ENCODE measurements at places on chromosomes 11 and 22.
A peak's percentile ranks its signal among the peaks of the same experiment; 100 is the strongest.

- DNase-seq: peak; percentile 98
Observed at GRCh38 chr11:35214792-35215193, 75.8 kb downstream of the CD44 start.

GRCh38 chr11:16763746-16764145, 25.3 kb downstream of the C11orf58 start:
- DNase-seq: no peak

DNA sequence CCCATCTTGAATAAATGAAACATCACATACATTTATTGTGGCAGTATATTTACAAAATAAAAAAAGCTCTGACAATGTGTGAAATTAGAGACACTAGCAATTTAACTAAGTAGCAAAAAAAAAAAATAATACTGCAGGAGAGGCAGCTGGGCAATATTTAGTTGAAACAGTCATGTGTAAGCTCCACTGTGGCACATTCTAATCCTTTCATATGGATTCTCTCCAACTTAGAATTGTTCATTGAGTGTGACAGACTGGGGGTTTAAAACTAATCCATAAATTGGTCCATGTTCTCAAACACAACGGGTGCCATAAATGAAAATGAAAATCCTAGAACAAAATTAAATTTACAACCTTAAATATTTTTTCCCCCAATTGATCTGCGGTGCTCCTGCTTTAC, 302.1 kb downstream of the CADM1 start:
- DNase-seq: no peak

- DNase-seq: no peak
Observed at GRCh38 chr11:70290361-70291065, 20.0 kb downstream of the PPFIA1 start.

DNA sequence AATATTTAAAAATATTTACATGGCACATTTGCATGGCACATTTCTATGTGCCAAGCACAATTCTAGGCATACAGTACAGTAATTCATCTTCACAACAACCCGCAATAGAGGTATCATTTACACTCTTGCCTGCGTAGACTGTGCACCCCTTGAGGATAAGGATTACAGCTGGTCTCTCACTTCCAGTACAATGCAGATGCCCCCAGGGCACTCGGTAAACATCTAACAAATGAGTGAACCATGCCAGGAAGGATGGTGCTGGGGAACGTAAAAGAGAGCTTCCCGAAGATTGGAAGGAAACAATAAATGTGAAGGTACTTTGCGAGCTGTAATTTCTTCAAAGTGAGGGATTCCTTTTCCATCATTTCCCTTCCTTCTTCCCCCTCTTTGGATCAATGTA, 1.3 kb downstream of the PRPF19 start:
- DNase-seq: peak; percentile 44

DNA sequence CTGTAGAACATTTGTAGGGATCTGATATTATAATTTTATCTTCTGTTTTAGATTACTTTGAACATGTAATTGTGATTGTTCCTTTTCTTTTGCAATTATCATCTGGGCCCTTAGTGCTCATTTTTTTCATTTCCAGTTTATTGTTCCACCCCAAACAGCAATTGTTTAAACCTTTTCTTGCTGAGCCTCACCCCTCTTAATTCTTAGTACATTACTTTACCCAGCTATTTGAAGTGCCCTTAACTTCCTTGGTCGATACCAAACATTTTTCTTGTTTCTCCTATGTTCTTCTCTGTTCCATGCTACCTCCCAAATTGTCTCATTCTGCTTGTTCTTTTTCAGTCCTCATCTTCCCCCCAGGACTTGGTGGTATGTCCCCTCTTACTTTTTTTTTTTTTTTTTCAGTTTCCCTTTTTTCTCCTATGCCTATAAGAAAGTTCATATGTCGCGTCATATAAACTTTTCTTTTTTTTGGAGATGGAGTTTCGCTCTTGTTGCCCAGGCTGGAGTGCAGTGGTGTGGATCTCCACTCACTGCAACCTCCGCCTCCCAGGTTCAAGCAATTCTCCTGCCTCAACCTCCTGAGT, 3.5 kb downstream of the CUL5 start:
- DNase-seq: no peak

GRCh38 chr11:66636411-66636810, 2.1 kb upstream of the RBM4 start:
- DNase-seq: no peak

DNA sequence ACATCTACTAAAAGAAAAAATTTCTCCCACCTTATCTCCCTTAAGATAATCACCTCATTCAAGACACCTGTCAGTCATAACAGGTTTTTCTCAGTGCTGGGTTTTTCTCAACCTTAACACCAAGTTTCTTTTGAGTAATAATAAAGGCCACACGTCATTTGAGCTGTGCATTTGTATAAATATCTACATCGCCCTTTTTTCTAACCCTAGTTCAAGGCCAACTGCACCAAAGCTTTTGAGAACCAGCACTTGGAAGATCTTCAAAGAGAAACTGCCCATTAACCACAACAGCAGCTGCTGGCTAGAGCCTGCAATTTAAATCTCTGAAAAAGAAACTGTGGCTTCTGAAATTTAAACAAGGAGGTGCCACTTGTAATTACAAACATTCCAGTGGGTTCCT, 6.9 kb downstream of the CADM1 start:
- no peak for DNase-seq

DNA sequence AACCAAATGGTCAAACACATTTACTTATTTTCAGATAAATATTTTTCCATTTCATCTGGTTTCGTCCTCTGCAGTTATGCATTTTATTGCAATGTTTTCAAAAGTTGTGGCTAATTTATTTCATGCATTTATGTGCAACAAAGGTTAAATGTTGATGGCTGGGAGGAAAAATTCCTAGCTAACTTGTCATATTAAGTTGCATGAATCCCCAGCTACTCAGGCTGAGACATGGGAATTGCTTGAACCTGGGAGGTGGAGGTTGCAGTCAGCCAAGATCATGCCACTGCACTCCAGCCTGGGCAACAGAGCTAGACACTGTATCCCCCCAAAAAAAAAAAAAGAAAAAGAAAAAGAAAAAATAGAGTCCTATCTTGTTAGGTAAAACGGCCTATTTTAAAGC, 1862.4 kb upstream of the RAG2 start:
- peak; percentile 79 for DNase-seq

GRCh38 chr11:123104697-123105096, 42.8 kb upstream of the HSPA8 start:
- DNase-seq: no peak

DNA sequence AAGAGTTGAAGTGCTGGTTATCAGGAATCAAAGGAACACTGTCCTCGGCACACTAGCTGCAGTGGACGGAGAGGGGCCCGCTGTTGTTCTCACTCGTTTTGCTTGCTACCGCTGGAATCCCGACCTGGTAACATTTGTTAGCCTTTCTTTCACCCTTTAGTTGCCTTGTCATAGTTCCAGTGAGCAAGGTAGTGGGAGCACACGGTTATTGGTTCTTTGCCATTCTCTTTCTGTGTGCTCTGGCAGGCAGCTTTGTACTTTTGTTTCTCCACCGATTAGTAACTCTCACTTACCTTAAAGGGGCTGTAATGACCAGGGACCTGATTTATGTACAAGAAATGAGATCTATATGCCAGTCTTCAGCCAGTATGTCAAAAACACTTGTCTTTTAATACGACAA, 1.8 kb downstream of the DEPDC7 start:
- DNase-seq: no peak

- DNase-seq: no peak
Observed at GRCh38 chr11:8250434-8250833, 13.2 kb downstream of the LMO1 start.

DNA sequence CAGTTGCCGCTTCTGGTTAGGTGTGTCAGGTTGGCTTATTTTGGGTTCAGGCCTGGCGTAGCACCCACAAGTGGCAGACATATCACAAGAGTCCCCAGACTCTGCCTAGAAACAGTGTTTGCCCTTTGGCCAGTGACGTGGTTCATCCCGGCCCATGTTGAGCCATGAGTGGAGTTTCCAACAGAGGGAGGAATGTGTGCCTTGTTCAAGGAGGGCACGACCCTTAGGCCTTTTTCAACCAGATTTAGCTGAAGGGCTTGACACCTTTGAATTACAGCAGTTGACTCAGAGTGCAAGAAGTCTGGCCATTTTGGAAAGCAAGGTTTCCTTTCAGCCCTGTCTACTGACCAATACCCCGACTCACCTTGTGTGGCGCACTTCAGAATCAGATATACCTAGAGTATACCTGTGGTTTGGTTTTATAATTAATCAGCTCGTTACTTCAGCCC, 15.1 kb upstream of the AIFM3 start:
- no peak for DNase-seq

GRCh38 chr22:44338177-44338810, 25.5 kb upstream of the SHISAL1 start:
- no peak for DNase-seq

GRCh38 chr11:62120431-62120830, 3.4 kb upstream of the INCENP start:
- DNase-seq: no peak

DNA sequence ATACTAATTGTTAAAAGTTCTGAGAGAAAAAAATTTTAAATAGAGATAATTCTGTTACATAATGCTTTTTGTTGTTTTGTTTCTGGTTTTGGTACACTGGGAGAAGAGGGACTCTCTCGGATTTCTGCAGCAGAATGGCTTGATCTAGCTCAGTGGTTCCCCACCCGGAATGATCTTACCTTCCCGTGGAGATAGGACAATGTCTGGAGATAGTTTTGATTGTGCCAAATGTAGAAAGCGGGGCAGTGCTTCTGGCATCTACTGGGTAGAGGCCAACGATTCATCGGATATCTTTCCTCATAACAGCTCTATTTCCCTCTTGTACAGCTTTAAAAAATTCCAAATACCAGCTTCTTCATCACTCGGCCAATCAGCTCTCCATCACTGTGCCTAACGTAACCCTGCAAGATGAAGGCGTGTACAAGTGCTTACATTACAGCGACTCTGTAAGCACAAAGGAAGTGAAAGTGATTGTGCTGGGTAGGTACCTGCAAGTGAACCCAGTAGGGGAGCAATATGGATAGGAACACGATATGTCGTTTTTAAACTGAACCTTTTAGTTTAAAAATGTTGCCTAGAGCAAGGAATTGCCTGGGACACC, 13.2 kb downstream of the CRTAM start:
- no peak for DNase-seq

DNA sequence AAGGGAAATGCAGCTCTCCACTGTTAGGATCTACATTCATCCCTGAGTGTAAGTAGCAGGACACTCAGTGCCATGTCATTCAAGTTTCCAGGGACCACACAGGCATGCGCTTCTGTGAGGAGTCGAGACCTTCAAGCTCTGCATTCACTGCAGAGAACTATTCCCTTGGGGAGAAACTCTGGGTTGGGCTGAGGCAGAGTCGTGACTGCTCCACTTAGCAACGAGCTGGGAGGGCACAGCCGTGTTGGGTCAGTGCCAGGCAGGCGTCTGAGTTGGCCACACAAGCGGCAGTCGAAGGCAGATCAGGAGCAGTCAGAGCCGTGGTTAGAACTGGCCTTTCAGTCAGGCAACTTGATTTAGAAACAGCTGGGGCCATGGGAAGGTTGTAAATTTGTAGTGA, 14.7 kb downstream of the MPEG1 start:
- DNase-seq: no peak

DNA sequence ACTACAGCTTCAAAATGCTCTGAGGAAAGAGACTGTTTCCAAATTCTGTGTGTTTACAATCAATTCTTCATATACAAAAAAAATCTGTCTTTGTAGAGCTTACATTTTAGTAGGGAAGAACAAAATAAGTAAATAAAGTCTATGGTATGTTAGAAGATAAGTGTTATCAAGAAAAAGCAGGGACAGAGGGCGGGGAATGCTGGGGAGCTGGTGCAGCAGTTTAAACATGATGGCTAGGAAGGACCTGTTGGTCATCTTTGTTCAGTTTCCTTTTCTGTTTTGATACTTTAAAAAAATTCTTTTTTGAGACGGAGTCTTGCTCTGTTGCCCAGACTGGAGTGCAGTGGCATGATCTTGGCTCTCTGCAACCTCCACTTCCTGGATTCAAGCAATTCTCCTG, 16.1 kb downstream of the TMEM25 start:
- no peak for DNase-seq

- no peak for DNase-seq
Observed at GRCh38 chr22:30004694-30005093, 75.6 kb upstream of the HORMAD2 start.

DNA sequence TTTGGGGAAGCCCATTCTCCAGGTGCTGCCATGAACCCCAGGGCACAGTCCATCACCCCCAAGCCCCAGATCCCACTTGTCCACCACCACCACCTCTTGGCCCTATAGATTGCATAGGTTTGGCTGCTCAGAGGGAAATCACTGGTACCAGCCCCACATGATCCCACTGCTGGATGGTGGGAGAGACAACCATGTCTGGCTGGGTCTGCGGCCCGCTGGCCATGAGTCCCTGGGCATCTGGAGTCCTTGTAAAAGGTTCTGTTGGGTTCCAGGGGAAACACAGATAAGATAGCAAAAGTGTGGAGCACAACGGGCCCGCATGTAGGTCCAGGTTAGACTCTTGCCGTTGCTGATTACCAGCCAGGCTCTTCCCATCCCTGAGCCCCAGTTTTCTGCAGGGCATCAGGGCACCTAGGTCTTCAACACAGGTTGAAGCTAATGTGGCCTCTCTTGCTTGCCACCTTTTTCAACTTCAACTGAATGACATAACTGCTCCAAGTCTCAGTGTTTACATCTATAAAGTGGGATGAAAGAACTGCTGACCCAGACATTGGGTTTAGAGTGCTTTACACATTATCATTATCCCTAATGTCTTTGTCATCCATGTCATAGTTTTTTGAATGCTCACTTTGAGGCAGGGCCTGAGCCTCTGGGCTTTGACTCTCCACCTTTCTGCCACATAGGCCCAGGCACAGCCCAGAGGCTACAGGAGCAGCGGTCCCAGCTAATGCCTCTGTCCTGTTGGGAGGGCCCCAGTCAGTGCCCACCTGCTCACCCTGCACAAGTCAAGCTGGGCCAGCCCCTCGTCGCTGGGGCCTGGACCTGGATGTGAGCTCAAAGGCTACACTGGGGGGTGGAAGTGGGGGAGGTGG, 1.0 kb upstream of the TANGO2 start:
- DNase-seq: no peak

GRCh38 chr11:73359930-73360742, 16.1 kb upstream of the RELT start:
- peak; percentile 39 for DNase-seq

DNA sequence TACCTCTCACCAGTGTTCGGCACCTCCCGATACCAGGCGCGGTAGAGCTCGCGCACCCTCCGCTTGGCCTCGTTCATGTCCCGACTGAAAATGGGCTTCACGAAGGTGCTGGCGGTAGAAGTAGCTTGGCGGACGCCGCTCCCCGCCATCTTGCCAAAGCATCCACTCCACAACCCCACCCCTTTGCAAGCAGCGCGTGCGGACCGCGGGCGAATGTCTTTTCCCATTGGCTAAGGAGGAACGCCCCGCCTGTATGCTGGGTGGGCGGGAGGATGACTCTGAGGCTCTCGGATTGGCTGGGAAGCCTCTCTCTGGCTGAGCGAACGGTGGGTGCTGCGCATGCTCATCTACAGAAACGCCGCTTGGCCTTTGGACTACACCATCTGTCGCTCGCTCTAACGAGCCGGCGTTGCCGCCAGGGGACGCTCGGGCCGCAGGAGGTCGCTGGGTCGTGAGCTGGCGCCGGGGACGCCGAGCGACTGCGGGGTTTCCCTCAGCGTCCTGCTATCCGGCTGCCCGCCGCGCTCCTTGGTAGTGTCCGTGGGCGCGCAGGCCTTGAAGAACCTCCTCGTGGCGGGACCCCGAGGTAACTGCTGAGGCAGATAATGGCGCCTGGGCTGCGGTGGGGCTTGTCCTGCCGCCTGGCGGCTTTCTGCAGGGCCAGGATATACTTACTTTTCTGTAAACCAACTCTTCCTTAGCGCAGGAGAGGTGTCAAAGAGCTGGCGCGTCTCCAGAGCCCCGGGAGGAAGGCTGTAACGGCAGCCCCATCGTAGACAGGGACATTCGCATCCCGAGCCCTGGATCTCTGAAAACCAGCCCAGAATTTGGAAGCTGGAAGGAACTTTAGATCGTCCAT, at the start of gene NDUFA6:
NDUFA6 (minus strand) TSS at position 177 of the 859 bp plus-strand sequence; CDS start at position 149, 28 bp downstream.
- peak; percentile 100 for DNase-seq

Data from EL (cell line).